ENCODE measurements at places on chromosomes 6 and 20.

GRCh38 chr6:21381331-21381963 is 212.1 kb upstream of the SOX4 start:
- DNase-seq: no peak

GRCh38 chr6:132131351-132131750 is 180.2 kb upstream of the CCN2 start:
- no peak for DNase-seq

DNA sequence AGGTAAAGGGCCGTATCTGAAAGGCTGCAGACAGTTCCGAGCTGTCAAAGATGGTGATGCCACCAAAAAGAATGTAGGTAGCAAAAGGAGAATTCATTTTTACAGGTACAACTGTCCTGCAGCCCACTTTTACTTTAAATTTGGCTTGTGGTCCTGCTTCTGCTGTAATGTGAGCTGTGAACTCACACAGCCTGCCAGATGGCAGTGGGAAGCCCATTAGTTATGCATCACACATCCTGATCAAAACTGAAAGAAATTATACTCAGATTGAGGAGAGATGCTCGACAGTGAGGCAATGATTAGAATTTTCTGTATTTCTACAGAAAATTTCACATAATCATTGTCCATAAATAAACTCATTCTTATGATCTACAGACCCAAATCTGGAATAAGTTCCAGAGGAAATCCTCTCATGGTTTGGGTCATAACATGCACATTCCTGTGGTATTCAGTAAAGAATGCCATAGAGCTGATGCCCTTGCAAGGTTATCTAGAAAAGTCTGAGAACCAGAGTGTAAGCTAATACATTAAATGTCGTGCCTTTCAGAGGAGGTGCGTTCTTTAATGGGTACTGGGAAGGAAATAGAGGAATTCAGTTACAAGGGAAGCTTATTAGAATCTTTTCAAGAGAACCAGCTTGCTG is 23.9 kb upstream of the E2F3 start:
- no peak for DNase-seq

DNA sequence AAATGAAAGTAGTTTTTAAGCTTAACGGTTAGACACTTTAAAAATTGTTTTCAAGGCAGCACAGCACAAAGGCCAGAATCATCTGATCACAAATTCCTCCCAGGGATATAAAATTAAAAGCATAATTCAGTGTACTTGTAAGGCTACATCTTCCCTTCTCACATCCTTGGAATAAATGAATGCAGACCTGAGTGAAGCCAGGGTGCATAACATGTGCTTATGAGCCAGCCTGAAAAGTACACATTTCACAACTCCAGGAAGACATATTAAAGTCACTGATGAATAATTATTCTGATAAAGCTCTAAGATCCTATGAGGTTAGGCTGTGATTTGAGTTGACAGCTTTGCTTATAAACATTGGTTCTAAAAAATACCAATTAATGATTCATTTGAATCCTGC is 163.6 kb downstream of the BTBD9 start:
- DNase-seq: no peak

GRCh38 chr6:161435748-161436070 is 161.8 kb upstream of the AGPAT4 start:
- DNase-seq: no peak

- no peak for DNase-seq
Measured at GRCh38 chr20:704726-705125, 29.1 kb upstream of the SCRT2 start.

DNA sequence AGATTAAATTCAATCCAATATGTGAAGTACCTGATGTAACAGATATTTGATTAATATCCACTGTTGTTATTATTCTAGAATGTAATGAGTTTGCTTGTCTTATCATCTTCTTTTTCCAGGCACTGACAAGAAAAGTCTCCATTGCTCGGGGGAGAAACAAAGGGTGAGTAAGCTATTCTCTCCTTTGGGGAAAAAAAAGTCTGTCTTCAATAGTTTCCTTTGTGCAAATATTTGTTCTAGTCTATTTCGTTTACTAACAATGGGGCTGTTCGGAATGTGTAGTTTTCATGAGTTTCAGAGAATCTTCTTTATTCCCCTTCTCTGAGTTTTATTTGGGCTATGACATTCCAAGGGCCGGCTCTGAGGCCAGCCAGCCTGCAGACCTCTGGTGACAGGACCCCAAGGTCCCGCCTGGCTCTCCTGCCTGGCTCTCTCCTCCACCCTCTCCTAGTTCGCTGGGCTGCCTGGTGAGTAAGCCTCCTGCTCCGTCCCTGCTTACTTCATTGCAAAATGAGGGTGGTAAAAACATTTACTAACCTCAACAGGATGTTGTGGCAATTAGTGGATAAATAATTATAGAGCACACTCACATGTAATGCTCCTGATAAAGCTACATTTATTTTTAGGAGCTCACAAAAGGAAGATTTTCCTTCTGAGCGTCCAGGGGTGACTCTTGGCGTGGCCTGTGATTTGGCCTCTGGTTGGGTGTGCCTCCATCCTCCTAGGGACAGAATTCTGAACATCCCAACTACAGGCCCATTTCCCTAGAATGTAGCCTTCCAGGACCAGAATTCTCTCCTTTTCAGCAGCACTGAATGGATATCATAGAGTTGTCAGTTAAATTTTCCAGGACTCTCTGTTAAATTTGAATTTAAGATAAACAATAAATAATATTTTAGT is 43.1 kb upstream of the SNX9 start:
- no peak for DNase-seq

GRCh38 chr6:20433929-20434328 is 32.2 kb downstream of the E2F3 start:
- DNase-seq: no peak

DNA sequence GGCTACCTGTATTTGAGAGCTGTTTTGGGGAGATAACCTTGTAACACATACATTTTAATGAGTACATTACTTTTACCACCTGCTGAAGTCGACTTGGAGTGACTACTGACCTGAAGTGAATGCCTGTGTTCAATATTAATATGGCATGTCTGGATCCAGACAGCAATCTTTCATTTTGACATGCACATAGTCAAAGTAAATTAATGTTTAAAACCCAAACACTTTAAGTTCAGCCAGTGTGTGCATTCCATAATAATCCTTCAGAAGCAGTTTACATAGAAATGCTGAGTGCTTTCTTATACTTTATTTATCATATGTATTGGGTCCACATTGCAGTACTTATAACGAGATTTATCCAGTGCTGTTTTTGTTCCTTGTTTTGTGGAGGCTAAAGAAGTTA is 38.0 kb downstream of the CDKAL1 start:
- no peak for DNase-seq

GRCh38 chr20:41196653-41197225 is 59.4 kb downstream of the PLCG1 start:
- DNase-seq: no peak

DNA sequence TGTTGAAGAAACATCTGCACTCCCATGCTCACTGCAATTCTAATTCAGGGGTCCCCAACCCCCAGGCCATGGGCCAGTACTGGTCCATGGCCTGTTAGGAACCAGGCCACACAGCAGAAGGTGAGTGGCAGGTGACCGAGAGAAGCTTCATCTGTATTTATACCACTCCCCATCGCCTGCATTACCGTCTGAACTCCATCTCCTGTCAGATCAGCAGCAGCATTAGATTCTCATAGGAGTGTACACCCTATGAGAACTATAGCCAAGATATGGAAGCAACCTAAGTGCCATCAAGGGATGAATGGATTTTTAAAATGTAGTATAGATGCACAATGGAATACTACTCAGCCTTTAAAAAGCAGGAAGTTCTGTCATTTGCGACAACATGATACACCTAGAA is 53.2 kb downstream of the MBOAT1 start:
- no peak for DNase-seq

DNA sequence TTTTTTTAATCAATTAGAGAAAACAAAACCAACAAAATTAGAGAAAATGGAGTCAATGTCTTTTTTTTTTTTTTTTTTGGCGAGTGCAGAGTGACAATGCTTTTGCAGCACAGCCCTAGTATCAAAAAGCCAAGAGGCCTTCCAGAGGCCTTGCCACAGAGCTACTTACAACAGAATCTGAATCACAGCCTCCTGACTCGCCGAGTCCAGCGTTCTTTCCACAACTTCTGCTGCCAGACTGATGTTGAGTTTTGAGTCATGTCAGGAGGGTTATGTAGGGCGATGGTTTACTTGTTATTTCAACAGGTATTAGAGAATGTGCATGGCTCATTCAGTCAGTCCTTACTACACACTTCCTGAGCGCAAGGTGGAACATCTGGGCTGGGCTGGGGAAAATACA is 88.6 kb downstream of the FNDC1 start:
- no peak for DNase-seq

GRCh38 chr6:15444881-15445280 is 199.0 kb downstream of the JARID2 start:
- DNase-seq: no peak

GRCh38 chr6:39314273-39314795 is at the start of gene KCNK17:
KCNK17 (minus strand) TSS chr6:39314419; CDS start chr6:39314320, 99 bp downstream.
- no peak for DNase-seq

GRCh38 chr6:124823240-124824111 is 138.8 kb upstream of the RNF217 start:
- no peak for DNase-seq

GRCh38 chr20:54355631-54356280 is 119.6 kb upstream of the DOK5 start:
- no peak for DNase-seq

DNA sequence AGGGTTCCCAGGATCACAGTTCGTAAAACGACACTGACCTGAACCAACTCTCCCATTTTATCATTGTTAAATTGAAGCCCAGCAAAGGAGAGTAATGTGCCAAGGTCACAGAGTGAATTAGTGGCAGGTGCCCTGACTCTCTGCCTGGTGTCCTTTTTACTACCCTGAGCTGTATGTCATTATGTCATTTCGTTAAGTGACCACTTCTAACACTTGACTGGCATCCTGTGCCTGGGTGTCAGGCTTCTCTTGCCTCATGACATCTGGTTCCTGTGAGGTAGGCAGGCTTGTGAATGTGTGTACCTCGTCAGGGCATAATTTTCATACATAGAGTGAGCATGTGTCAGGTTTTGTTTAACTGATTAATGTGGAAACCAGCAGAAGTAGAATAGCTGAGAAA is 48.6 kb downstream of the RALY start:
- DNase-seq: no peak

- no peak for DNase-seq
Measured at GRCh38 chr20:33561692-33562601, 72.1 kb downstream of the CBFA2T2 start.

DNA sequence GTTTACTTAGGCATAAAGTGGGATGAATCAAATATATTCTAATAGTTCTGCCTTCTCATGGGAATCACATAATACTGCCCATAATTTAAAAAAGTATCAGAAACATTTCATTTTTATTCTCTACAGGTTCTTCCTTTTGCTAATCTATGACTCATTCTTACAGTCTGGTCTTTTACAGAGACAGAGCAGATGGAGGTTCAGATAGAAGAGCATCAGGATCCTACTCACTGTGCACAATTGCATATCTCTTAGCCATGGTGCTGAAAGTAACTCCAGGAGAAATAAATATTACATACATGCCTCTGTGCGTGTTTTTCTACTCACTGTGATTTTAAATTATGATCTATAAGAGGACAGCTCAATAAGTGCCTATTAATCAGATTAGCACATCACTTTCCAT is 16.3 kb upstream of the OR2B6 start:
- DNase-seq: no peak

GRCh38 chr20:56247954-56248782 is at the start of gene MC3R:
MC3R (plus strand) TSS chr20:56248732; CDS start chr20:56248844, 112 bp downstream.
- no peak for DNase-seq

DNA sequence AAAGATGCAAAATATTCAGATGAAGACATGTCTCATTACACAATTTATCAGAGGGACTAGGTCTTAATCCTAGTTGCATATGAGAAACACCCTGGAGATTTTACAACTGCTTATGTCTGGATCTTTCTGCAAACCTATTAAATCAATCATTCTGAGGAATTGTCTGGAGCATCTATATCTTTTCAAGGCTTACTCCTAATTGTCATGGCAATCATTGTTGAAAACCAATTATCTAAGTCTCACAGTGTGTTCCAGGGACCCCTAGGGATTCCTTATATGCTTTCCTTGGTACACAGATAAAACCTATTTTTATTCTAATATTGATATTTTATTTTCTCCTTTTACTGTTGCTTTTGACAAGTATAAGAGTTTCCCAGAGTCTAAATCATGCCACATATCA is 696.9 kb upstream of the EYS start:
- no peak for DNase-seq

DNA sequence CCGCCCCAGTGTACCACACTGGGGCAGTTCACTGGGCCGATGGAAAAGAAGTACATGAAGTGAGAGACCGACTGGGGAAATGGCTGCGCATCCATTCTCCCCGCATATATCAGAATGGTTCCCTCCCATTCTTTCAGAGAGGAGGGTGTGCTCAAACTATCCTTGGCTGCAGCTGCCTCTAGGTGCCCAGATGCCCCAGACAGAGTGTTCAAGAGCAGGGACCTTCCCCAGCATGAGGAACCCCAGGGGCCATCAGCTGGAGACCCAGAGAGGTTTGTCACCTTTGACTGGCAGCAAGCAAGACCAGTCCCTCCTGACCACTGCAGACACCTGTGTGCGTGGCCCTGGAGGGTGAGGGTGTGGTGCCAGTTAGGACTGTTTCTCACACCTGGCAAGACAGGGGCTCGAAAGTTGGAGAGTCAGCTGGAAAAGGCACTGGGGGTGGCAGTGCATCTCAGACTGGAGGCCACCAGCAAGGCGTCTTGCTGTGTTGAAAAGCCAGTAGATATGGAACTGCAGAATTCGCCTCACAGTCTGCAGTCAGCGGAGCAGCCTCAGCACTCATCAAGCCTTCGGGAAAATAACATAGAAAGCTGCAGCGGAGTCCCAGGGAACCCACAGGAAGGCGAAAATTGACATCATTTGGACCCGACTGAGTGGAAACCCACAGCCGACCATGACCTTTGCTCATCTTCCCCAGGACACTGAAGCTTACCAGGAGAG is 76.7 kb downstream of the GPR6 start:
- no peak for DNase-seq

DNA sequence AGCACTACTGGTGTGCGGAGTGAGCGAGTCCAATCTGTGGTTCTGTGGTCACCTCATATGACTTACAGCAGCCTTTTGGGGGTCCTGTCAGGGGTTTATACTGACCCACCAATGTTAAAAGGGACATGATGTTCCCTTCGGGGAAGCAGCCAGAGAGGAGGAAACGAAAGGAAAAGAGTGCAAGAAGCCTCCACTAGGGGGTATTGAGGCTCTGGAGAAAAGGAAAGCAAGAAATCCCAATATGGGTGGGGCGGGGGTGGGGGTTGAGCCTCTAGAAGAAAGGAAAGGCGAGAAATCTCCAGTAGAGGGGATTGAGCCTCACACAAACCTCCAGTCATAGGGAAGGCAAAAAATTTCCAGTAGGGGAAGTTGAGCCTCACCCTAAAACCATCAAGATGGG is 249.3 kb upstream of the ECI2 start:
- no peak for DNase-seq

DNA sequence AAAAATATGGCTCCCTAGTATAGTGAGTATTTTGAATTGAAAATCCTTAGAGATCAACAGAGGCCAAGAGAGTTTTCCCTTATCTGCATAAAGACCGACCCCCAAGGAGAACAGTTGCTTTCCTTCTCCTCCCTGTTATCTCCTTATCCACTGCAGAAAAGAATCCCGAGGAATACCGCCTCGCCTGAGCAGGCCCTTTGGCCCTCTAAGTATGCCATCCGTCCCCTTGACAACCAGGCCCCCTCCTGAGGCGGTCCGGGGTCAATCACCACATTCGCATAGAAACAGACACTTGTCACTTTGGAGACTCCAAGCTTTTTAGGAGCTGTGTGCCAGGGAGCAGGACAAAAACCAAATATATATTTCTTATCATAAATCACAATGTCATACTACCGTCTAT is 15.9 kb upstream of the GGTLC1 start:
- no peak for DNase-seq
